ENCODE measurements at places on chromosomes 3 and 15.

DNA sequence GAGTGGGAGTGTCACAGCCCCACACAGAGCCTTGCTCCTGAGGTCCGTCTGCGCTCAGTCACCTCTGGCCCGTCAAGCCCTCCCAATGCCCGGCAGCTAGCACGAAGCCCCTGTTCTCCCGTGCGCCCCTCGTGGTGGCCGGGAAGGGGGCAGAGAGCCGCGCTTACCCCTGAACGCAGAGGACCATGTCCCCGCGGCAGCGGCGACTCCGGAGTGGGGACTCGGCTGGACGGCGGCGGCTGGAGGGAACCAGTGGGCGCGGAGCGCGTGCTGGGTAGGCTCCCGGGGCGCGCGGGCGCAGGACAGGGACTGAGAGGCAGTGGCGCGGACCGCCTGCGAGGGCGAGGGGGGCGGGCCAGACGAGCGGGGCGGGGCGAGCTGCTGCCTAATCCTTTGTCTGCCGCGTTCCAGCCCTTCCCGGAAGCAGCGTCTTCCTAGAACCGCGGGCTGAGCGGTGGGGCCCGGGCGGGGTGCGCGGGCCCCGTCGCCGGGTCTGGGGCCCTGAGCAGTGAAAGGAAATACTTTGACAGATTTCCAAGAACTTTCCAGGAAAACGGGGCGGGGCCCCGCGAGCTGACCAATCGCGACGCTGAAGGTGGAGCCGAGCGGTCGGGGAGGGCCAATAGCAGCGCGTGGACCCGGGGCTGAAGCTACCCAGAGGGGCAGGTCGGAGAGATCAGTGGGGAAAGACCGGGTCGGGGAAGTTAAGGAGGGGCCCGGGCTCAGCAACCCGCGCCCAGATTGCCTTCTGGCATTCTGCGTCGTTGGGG is at the start of gene CISH:
Gene CISH (minus strand): TSS at position 311 of the 770 bp plus-strand sequence. CDS start 124 bp downstream, at position 187.
- DNase-seq = peak; percentile 97

DNA sequence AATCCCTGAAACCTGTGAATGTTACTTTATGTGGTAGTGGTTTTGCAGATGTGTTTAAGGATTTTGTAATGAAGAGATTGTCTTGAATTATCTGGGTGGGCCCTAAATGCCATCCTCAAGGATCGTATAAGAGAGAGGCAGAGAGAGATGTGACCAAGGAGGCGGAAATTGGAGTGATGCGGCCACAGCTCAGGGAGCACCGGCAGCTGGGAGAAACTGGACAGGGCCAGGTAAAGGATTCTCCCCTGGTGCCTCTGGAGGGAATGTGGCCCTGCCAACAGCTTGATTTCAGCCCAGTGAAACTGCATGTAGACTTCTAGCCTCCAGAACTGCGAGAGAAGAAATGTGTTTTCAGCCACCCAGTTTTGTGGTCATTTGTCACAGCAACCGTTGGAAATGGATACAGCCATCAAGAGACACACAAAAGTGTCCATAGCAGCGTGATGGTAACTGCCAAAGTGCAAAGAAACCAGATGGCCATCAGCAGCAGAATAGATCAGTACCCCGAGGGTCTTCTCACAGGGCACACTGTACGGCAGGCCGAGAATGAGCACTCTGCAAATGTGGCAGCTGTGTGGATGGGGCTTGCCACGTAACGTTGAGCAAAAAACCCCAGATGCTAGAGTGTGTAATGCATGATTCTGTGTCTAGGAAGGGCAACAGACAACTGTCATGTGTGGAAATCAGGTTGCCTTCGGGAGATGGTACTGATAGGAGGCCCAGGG is 12.2 kb downstream of the APBA2 start:
- DNase-seq = no peak

DNA sequence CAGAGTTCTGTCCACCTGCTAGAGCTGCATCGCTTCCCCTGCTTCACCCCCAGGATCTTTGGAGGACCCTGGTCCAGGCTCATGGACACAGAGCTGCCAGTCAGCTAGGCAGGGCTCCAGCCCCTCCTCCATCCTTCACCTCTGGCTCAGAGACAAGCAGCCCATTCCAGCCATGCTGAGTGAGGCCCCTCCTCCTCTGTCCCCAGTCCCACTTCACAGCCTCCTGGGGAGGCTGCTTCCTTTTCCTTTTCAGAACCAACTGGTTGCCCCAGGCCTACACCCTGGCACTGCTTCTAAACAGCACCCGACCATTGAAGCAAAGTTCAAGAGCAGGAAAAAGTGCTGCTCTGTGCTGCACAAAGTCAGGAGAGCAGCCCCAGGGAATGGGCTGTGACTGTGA is 22.2 kb downstream of the IQSEC1 start:
- no peak for DNase-seq

DNA sequence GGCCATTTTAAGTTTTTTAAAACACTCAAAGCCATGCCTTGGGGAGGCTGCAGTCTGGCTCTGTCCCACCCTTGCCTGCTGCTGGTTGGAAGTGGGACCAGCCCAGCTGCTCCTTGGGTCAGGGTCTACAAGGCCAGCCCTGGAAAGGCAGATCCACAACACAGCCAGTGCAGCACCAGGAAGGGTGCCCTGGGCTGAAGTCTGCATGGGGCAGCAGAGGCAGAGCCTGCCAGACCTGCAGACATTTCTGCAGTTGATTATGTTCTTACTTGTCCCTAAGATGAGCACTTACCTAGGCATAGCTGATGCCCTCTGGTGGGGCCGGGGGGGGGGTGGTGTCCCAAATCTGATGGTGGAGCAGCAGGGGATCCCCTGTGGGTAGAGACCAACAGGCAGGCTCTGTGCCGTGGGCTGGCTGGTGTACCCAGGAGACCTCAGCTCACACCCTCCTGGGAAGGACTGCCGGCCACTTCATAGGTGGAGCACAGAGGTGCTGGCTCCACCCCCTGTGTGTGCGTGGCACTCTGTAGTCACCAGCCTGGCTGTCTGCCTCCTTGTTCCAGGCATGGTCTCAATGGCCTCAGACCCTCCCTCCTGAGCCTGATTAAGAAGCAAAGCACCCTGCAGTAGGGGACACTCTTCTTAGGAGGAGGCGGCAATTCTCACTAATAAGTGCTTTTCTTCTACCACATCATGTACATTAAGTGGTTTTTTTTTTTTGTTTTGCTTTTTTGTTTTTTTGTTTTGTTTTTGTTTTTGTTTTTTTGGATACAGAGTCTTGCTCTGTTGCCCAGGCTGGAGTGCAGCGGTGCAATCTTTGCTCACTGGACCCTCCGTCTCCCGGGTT is 97.4 kb upstream of the KLF13 start:
- DNase-seq = no peak

DNA sequence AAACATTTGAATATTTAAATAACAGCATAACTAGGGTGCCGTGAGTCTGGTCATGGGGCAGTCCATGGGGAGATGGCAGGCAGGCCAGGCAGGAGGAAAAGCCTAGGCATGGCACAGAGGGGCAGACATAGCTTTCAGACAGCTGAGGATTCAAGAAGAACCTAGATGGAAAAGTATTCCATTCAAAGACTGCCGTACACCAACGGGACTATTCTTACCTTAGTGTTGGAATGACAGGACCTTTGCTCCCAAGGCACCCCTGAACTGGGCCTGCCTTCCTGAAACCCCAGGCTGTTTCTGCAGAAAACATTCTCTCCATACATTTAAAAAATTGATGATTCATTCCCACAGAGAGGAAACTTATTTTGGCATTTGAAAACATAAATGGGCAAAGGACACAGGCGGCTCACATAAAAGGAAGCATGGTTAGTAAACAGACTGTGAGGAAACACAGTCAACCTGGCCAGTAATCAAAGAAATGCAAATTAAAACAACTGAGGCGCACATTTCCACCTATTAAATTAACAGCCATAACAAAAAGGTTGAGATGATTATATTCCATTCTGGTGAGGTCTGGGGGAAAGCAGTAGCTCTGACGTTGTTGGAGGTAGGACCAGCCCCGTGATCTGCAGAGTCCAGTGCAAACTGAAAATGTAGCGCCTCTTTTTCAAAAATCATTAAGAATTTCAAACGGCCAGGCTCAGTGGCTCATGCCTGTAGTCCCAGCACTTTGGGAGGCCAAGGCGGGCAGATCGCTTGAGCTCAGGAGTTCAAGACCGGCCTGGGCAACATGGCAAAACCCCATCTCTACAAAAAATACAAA is 71.3 kb upstream of the SMAD3 start:
- DNase-seq = no peak
